Tibial artery (tissue), 4 donors: ENCODE measurements at places on chromosomes 5 and 9.

DNA sequence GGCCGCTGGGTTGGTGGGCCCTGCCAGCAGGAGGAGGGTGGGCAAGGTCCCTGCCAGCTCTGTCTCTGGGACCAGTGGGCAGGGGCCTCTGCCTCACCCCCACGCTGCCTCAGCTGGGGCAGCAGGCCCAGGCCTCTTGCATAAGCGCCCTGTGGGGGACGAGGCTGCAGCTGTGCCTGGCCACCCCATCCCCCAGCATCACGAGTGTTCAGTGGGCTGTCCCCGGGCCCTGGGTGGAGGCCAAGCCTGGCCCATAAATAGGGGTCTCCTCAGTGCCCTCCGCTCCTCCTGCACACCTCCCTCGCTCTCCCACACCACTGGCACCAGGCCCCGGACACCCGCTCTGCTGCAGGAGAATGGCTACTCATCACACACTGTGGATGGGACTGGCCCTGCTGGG is at the start of gene PTGDS:
Gene PTGDS, plus strand, starts transcription at position 282 of the 400 bp plus-strand sequence. Its CDS starts 75 bp downstream, at position 357.
- H3K27me3 ChIP-seq = no peaks in the 10 kb centered on the region
- H3K36me3 ChIP-seq = no peaks in the 10 kb centered on the region
- DNase-seq = no peak
- no peaks in the 10 kb centered on the region for H3K4me1 ChIP-seq
- peak within 1 kb of the TSS; percentile 47 for H3K4me3 ChIP-seq
- no peak within 1 kb of the TSS for H3K27ac ChIP-seq

DNA sequence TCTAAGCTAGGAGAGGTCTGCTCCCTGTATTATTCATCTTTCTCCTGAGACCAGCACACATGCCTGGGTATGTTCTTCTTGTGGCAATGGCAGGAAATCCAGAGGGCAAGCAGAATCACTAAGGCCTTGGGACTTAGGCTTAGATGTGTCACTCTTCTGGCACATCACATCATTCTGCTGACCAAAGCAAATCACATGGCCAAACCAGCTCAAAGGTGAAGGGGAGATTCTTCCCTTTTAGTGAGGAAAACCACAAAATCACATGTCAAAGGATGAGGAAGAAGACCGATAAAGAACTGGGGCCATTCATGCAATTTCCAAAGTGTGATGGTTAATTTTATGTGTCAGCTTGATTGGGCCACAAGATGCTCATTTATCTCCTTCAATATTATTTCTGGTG is 5.7 kb upstream of the AGGF1 start:
- no peaks in the 10 kb centered on the region for H3K4me1 ChIP-seq
- DNase-seq = no peak
- no peak overlapping the region for H3K27ac ChIP-seq
- H3K4me3 ChIP-seq = no peak overlapping the region

DNA sequence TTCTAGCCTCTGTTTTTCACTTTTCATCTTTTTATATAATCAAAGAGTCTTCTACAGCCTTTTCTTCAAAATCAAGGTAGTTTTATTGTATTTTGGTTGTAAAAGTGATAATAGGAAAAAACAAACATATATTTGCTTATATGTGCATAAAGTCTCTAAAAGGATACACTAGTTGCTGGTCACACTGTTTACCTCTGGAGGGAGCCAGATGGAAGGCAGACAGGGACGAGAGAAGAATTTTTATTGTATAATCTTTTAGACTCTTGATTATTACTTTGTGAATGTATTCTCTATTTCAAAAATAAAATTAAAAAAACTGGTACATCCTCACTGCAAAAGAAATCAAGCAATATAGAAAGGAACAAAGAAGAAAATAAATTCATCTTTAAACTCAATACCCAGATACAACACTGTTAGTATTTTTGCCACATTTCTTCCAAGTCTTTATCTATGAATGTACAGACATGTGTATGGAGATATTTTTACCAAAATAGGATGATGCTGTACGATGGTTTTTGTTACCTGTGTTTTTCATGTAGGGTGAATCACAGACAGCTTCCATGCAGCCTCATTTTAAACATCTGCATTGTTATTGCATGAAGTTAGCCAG is 6.1 kb upstream of the RNF183 start:
- H3K4me1 ChIP-seq = no peaks in the 10 kb centered on the region
- no peaks in the 10 kb centered on the region for H3K36me3 ChIP-seq
- no peak for DNase-seq
- no peak overlapping the region for H3K27ac ChIP-seq
- no peak overlapping the region for H3K4me3 ChIP-seq

DNA sequence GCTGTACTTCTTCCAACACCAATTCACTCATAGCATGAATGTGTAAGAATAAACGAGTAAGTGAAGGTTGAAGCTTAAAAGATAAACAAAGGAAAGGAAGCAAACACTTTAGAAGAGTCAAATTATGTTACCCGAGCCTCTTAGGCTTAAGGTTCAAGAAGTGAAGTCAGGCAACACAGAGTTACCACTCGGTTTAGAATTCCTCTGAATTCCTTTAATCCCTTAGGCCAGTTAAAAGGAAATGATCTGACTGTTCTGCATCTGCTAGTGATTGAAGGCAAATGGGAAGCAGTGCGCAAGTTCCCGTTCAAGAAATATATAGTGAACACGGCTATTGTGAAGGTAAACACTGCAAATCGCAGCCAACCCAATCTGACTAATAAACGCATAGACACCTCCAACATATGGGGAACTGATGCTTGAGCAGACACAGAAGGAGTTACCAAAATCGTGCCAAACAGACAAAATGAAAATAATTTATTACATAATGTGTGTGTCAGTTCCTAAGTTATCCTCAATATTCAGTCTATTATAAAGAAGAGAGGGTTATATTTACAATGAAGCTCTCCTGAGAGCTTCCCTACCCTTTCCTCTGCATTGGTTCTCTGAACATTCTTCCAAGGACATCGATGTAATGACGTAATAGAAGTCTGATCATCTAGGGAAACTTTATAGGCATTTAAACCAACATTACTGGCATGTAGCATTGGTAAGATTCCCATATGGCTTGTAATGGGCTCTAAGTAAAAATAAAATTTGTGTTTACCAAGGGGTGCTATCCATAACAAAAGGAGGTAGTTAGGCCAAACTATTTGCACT is 837.1 kb upstream of the ZNF608 start:
- peaks cover 6% of the 10 kb centered on the region for H3K4me1 ChIP-seq
- H3K36me3 ChIP-seq = no peaks in the 10 kb centered on the region
- no peaks in the 10 kb centered on the region for H3K27me3 ChIP-seq
- no peak overlapping the region for H3K27ac ChIP-seq

GRCh38 chr5:61667525-61668218 is 335.6 kb downstream of the ZSWIM6 start:
- H3K27me3 ChIP-seq = no peaks in the 10 kb centered on the region
- H3K27ac ChIP-seq = no peak overlapping the region
- H3K36me3 ChIP-seq = no peaks in the 10 kb centered on the region
- H3K4me1 ChIP-seq = no peaks in the 10 kb centered on the region
- no peak overlapping the region for H3K4me3 ChIP-seq
- DNase-seq = no peak

- peaks cover 17% of the 10 kb centered on the region for H3K27me3 ChIP-seq
- H3K4me1 ChIP-seq = no peaks in the 10 kb centered on the region
- H3K4me3 ChIP-seq = no peak overlapping the region
- DNase-seq = peak; percentile 28
- no peak overlapping the region for H3K27ac ChIP-seq
These were observed 284.9 kb upstream of the IRX4 start for GRCh38 chr5:2167671-2168070.
